NCI-H524 treated with DMSO at 0.1 percent for 48 hours (cell line): ENCODE measurements at places on chromosomes 6 and 20.

DNA sequence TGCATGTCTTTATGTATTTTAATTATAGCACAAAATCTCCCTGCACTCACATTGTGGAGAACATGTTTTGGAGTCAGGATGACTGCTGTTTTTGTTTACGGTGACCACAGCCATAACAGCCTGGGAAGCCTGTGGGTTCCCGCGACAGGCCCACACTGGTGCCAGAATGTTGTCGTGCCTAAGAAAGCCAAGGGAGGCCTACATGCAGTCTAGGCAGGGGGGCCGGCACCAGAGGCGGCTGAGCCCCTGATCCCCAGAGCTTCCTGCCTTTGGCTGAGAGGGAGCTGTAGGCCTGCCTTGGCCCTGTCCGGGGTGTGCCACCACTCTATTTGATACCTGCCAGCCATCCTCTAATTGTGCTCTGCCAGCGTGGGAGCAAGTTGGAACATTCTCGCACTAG, 46.7 kb downstream of the TBC1D7 start:
- DNase-seq = no peak

- DNase-seq = no peak
These were observed 21.9 kb downstream of the ADGB start for GRCh38 chr6:146620655-146621054.

GRCh38 chr6:115811541-115811940, 249.2 kb downstream of the FRK start:
- no peak for DNase-seq

DNA sequence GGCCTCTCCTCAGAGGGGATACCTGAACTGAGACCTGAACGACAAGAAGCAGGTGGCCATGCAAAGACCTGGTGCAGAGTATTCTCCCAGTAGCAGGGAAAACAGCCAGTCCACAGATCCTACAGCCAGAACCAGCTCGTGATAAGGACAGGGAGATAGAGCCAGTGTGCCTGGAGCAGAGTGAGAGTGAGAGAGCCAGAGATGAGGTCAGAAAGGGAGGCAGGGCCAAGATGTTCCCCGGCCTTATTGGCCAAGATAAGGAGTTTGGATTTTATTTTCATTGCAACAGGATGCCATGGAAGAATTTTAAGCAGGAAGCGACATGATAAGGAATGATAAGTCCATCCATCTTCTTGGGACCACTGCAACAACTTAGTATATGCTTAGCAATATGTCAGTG, 111.8 kb downstream of the UBE3D start:
- no peak for DNase-seq

GRCh38 chr6:110738899-110739365, 76.3 kb downstream of the CDK19 start:
- no peak for DNase-seq

- no peak for DNase-seq
These were observed 535.1 kb downstream of the UTRN start for GRCh38 chr6:144820270-144820669.

GRCh38 chr6:65819152-65819551, 112.1 kb upstream of the EYS start:
- DNase-seq = no peak

DNA sequence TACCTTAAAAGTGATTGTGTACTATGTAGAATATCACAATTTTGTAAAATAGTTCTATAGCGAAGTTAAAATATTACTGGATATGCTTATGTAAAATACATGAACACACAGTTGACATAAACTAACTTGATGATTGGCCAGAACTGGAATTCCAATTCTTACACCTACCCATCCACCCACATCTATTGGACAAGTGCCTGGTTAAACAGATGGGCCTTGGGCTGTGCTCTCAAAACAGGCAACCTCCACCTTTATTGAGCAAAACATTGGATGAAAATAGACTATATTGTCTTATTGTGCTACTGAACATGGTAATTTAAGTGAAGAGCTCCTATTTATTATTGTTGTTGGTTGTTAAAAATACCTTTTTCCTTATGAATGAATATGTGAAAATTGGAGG, 154.0 kb upstream of the FLRT3 start:
- no peak for DNase-seq

DNA sequence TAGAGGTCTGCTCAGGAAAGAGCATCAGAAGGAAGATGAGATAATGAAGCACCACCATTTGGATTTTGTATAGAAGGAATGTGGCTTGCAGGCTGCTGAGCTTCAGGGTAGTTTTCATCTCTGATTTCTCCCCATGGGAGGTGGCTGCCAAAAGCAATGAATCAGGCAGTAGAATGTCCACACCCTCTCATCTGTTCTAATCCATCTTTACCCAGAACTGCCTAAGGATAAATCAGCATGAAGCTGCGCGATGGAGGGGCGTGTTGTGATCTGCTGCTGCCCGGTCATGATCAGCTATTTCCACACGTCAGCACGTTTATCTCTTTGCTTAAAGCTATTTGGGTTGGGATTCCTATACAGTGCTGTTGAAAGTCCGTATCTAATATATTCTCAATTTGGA, 295.4 kb downstream of the FOXA2 start:
- no peak for DNase-seq

DNA sequence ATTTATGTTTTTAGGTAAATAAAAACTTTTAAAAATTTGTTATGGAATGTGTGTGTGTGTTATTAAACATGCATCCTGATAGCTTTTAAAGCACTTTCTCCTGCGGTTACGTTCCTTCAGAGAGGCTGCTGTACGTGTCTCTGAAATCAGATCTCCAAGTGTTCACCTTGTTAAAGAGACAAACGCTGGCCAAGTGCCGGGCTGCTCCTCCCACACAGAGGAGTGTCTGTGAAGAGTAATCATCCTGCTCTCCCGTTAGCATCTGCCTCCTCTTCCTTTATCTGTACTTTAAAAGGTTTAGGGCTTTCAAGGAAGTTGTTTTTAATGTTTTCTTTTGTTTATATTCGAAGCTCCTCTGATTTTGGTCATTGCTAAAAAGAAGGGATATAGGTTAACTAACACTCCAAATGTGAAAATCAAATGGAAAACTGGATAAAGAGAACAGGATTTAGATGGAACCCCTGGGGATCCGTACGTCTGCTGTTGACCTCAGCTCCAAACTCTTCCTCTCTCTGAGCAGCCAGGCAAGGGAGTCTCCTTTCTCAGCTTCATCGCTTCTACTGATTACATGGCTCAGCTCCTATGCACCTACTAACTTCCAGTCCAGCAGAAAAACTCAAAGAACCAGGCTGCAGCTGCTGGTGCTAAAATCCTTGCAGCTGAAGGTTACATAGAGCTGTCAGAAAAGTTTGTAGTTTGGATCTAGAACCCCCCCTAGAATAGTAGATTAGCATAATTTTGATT, 20.0 kb downstream of the IRF4 start:
- no peak for DNase-seq

- DNase-seq = no peak
These were observed 17.4 kb downstream of the PIGT start for GRCh38 chr20:45433316-45433715.

DNA sequence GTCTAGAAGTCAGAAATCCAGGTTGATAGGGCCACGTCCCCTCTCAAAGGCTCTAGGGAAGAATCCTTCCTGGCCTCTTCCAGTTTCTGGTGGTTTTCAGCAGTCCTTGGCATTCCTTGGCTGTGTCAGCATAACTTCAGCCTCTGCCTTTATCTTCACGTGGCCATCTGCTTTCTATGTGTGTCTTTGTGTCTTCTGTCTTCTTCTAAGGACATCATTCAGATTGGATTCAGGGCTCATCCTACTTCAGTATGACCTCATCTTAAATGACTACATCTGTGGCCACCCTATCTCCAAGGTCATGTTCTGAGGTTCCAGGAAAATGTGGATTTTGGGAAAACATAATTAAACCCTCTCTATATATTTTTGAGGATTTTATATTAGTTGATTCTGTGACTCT, 23.0 kb downstream of the C6orf89 start:
- DNase-seq = no peak
